ENCODE measurements at places on chromosomes 11 and 22. TPM values are rescaled to one million over a fixed set of nuclear protein-coding genes. Genes with fewer than 3 reads are reported as not detected.

GRCh38 chr11:77547863-77548551 lies 41.7 kb upstream of the AQP11 start:
- no peak for ATAC-seq

GRCh38 chr22:35781898-35782297 lies 64.2 kb downstream of the APOL5 start:
- no peak for ATAC-seq

The MUC2 gene
- total RNA-seq, result not detected

The PRG2 gene
- total RNA-seq, result 6.2 TPM

The SPA17 gene
- total RNA-seq, result 2.8 TPM

DNA sequence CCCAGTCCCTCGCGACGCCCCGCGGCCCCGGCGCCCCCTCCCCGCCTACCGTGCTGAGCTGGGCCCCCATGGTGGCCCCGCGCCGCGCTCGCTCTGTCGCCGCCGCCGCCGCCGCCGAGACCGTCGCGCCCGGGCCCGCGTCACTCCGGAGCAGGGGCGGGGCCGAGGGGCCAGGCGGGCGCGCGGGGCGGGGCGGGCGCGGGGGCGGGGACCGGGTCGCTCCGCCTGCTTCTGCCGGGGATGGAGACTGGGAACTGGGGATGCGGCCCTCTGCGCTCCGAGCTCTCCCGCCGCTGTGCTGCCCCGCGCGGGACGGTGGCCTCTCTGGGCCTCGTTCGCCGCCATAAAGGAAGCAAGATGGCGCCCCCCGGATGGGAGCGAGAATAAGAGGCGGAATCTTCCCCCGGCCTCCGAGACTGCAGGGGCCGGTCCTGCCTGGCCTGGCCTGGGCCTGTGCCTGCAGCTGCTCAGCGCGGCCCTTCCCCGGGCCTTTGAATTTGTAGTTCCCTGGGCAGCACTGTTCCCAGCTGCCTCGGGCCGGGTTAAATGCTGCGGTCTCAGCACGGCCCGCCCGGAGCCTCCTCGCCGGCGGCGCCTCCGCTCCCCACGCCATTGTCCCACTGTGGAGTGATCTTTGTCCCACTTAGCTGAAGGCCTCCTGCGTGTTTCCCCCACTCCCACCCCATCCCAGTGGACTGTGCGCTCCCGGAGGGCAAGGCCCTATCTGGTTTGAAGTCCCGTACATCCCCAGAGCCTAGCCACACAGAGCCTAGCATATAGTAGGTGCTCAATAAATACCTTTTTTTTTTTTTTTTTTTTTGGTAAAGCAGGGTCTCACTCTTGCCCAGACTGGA lies at the start of gene CYB5R3:
CYB5R3 (minus strand) TSS at position 147 of the 854 bp plus-strand sequence; CDS start at position 70, 77 bp downstream.
- ATAC-seq, result peak; percentile 91

Measured in activated T-helper 17 cell treated with anti-CD3 and anti-CD28 coated beads, Interleukin-2, amount 50 U/mL, for 72 hours (primary cell).